ENCODE measurements at places on chromosomes 12 and 14.

DNA sequence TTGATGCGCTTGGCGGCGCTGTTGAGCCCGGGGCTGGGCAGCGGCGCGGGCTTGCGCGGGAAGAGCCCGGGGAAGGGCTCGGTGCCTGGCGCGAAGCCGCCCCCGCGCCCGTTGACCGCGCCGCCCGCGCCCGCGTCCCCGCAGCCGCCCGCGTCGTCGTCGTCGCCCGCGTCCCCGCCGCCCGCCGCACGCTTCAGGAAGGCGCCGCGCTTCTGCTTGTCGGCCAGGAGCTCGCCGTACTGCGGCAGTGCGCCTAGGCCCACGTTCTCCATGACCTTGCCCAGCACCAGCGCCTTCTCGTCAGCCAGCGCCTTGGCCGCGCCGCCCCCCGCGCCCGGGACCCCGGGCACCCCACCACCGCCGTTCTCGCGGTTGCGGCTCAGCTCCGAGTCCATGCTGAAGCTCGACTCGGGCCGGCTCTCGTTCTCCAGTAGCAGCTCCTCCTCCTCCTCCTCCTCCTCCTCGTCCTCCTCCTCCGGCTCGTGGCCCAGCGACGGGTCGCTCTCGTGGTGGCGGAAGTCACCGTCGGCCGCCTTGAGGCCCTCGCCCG, 97.2 kb downstream of the BCL11B start:
- DNase-seq: no peak

GRCh38 chr12:21608196-21608595, 3.5 kb upstream of the GYS2 start:
- no peak for DNase-seq

DNA sequence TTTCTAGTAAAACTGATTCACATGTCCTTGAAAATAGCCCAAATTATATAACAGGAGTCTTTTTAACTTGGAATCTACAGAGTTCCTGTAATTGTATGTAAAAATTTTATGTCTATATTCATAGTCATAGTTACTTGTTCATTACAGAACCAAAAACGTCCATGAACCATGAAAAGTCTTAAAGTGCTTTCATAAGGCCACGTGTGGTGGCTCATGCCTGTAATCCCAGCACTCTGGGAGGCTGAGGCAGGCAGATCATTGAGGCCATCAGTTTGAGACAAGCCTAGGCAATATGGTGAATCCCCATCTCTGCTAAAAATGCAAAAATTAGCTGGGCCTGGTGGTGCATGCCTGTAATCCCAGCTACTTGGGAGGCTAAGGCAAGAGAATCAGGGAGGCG, 48.4 kb downstream of the GALNT4 start:
- no peak for DNase-seq

GRCh38 chr12:25041006-25041741, 92.3 kb upstream of the BCAT1 start:
- DNase-seq: no peak

GRCh38 chr12:26319511-26319910, 124.1 kb downstream of the SSPN start:
- DNase-seq: no peak
